ENCODE measurements at places on chromosomes 3 and 15. TPM values are rescaled to one million over a fixed set of nuclear protein-coding genes. Genes with fewer than 3 reads are reported as not detected.

ARGFX gene
- total RNA-seq = not detected

- no peak overlapping the region for H3K4me3 ChIP-seq
- H3K27me3 ChIP-seq = no peaks in the 10 kb centered on the region
- DNase-seq = no peak
- no peaks in the 10 kb centered on the region for H3K36me3 ChIP-seq
- H3K27ac ChIP-seq = no peak overlapping the region
These were observed 89.2 kb downstream of the FBN1 start for GRCh38 chr15:48556159-48556897.

- H3K4me3 ChIP-seq = no peak overlapping the region
- no peaks in the 10 kb centered on the region for H3K4me1 ChIP-seq
- no peak for DNase-seq
- H3K36me3 ChIP-seq = no peaks in the 10 kb centered on the region
- no peaks in the 10 kb centered on the region for H3K27me3 ChIP-seq
- H3K27ac ChIP-seq = no peak overlapping the region
These were observed 8.3 kb downstream of the SLC9A9 start for GRCh38 chr3:143839980-143840379.

DNA sequence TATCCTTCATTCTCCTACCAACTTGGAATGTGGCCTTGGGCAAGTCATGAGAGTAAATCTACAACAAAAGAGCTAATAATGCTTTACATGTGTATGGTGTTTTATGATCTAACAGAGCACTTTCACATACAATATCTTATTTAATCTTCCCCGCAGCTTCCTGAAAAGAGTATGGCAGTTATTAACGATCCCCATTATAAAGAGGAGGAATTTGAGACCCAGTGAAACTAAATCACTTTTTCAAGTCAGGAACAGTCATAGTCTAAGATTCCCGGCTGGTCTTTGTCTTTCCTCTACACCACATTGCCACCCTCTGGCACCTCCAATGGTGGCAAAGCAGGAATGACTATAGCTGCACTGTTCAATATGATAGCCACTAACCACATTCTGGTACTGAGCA, 69.7 kb upstream of the CMSS1 start:
- no peak overlapping the region for H3K4me3 ChIP-seq
- no peaks in the 10 kb centered on the region for H3K27me3 ChIP-seq
- no peak for DNase-seq
- no peak overlapping the region for H3K27ac ChIP-seq

GRCh38 chr3:133400006-133400515, at the start of gene BFSP2:
Gene BFSP2, plus strand, starts transcription at chr3:133400056. Its CDS starts 28 bp downstream, at chr3:133400084.
- H3K4me3 ChIP-seq = no peak within 1 kb of the TSS
- DNase-seq = no peak
- no peak within 1 kb of the TSS for H3K27ac ChIP-seq
- no peaks in the 10 kb centered on the region for H3K4me1 ChIP-seq
- H3K36me3 ChIP-seq = no peaks in the 10 kb centered on the region

DNA sequence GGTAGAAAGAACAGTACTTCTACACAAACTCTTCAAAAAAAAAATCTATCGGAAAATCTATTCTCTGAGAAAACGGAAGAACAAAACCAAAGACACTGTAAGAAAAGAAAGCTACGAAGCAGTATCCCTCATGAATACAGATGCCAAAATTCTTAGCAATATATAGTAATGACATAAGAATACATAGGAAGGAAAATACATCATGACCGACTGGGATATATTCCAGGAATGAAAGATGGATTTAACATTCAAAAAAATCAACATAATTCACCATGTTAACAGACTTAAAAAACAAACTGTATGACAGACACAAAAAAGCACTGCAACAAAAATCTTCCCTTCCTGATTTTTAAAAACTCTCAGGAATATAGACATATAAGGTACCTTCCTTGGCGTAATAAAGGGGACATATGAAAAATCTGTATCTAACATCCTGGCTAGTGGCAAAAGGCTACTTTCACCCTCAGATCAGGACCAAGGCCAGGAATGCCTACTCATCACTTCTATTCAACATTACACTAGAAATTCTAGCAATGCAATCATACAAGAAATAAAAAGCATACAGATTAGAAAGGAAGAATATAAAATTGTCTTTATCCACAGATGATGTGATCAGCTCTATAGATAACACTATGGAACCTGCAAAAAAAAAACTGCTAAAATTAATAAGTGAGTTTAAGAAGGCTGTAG, 77.6 kb upstream of the XXYLT1 start:
- H3K4me3 ChIP-seq = no peak overlapping the region
- no peak for DNase-seq
- no peak overlapping the region for H3K27ac ChIP-seq
- H3K27me3 ChIP-seq = no peaks in the 10 kb centered on the region
- H3K4me1 ChIP-seq = no peaks in the 10 kb centered on the region
